ENCODE measurements at places on chromosomes 5 and 9.

GRCh38 chr5:147539053-147539452 lies 29.2 kb upstream of the DPYSL3 start:
- DNase-seq = no peak

GRCh38 chr9:127500399-127500798 lies 49.1 kb downstream of the LRSAM1 start:
- DNase-seq = no peak

- DNase-seq = no peak
These were observed 48.8 kb upstream of the GALNT10 start for GRCh38 chr5:154141745-154142221.

DNA sequence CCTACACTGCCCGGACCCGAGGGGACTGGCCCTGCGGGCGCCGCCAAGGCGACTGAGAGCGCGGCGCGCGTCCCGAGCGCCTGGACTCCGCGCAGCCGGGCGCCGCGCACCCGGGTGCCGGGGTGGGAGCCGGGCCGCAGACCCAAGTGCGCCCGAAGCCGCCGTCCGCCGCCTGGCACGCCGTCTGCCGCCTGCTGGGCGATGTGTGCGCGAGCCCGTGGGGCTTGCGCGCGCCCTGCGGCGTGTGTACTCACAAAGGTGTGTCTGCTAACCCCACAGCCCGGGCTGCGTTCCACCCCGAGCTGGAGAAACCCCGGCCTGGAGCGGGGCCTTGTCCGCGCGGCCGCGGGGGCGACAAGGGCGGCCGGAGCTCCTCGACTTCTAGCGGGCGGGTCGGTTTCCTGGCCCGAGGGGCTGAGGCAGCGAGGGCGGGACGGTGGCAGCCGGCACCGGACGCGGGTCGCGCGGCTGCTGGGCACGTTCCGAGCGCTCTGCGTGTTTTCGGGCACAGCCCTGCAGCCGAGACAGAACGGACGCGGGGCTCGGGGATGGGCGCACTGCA lies 1.1 kb upstream of the ZSWIM6 start:
- no peak for DNase-seq

- no peak for DNase-seq
These were observed 297.7 kb downstream of the IRX2 start for GRCh38 chr5:2453781-2454180.

DNA sequence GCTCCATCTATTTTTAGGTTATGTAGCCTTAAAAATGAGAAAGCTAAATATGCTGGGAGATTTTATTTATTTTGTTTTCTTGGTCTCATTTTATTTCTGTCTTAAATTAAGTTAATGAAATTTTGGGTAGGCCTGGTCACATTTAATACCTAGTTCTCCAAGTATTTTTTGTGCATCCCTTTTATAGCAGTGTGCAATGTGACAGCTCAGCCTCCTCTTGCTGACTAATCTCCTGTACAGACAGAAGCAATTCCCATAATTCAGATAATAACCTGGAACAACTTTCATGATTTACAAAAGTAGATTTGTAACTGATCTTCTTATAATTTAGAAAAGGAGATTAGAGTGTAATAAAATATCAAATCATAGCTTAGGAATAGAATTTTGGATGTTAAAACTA lies 403.9 kb downstream of the ADGRV1 start:
- DNase-seq = no peak
